EH (cell line): ENCODE measurements at places on chromosomes 2 and 18.

GRCh38 chr2:227241005-227241404, 76.6 kb downstream of the COL4A3 start:
- no peak for DNase-seq

- DNase-seq: no peak
Measured at GRCh38 chr2:2575181-2575577, 244.1 kb upstream of the MYT1L start.

DNA sequence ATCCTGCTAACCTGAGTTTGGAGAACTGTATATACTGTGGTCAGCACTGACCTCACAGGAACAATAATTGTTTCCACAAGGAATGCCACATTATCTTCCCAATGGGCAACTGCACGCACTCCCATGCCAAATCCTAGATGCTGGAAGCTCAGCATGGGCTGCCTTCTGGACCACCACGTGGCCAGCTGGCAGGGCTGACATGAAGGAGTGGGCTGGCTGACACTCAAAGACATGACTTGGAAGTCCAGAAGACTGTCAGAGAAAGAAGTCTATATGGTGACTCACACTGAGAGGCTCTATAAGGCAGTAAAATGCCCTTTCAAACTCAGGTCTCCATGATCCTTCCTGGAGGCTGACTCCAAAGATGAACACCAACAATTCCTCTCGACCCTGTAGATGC, 98.4 kb upstream of the RNF152 start:
- peak; percentile 81 for DNase-seq

DNA sequence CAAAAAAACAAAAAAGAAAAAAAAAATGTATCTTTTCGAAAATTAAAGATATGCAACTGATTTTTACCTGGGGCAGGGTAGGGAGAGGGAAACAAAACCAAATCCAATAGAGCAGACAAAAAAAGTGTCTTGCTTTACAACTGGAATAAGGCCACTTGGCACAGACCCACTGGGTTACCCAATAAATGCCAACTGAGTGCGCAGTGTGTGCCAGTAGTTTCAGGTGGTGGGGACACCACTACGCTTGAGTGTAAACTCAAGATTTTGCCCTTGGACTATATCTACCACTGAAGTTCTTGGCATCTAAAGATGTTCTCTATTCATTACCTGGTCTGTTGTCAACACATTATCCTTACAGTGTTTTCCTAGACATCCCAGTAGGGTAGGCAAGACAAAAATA, 16.3 kb downstream of the VPS4B start:
- no peak for DNase-seq

DNA sequence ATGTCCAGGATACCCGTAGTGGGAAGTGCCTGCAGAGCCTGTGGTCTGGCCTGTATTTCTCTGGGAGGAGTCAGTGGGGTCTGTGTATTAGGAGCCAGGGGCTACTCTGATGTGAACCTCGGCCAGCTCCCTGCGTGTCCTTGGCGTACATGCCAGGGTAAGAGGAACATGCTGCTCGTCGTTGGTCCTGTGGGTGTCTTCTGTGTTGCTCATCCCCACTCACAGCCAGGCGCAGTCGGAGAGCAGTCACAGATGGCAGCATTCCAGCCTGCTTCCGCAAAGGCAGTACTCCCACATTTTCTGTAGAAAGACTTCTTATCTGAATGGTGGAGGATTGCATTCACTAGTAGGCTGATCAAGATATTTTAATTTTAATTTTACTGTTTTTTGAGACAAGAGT, 84.9 kb downstream of the DGKD start:
- DNase-seq: no peak

DNA sequence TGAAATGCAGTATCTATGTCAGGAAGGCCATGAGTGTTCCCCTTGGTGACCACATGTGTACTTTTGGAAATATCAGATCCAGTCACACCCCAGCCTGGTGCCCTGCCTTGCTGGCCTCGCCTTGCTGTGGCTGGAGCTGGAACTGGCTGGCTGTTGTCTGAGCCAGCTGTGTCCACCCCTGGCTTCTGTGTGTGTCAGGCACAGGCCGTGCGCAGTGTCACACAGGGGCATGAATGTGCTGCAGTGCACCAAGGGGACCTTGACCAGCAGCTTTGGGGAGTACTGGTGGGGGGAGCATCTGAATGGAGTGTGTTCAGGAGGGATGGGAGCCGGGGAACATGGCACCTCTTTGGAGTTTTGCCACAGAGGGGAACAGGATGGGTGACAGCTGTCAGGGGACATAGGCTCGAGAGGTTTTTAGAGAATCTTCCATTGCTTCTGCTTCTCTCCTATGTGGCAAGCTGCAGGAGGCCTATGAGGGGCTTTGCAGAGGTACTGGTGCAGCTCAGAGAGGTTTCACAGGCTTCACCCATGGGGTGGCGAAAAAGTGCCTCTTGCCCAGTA, 44.7 kb upstream of the FAHD2A start:
- DNase-seq: no peak

DNA sequence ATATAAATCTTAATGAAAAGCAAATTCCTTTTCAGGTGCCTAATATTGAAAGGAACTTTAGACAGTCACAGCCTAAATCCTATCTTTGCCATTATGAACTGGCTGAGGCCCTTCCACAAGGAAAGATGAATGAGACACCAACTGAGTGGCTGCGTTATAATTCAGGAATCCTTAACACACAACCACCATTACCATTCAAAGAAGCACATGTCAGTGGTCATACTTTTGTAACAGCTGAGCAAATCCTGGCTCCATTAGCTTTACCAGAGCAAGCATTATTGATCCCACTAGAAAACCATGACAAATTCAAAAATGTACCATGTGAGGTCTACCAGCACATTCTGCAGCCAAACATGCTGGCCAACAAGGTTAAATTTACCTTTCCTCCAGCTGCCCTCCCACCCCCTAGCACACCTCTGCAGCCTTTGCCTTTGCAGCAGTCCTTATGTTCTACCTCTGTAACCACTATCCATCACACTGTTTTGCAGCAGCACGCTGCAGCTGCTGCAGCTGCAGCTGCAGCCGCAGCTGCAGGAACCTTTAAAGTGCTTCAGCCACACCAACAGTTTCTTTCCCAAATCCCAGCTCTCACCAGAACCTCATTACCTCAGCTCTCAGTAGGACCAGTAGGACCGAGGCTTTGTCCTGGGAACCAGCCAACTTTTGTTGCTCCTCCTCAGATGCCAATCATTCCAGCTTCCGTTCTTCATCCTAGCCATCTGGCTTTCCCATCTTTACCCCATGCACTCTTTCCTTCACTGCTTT, 340.1 kb downstream of the ZNF804A start:
- no peak for DNase-seq

- DNase-seq: peak; percentile 96
Measured at GRCh38 chr18:62030091-62030985, 137.5 kb upstream of the RNF152 start.

- no peak for DNase-seq
Measured at GRCh38 chr18:2843146-2843545, 3.7 kb upstream of the EMILIN2 start.

DNA sequence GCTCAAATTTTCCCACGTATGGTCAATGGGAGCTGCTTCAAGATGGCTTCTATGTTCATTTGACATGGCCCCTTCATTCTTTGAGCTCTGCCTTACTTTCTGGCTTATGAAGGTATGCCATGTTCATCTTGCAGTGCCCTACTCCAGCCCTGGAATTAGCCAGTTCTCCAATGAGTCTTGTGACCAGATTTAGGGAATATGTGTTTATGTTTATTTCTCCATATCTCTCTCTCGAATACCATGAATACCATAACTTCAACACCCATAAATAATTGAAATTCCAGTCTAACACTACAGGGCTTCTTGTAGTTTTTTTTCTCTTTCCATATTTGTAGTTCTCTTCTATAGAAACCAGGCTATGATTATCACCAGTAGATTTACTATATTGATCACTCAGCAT, 39.7 kb downstream of the EPB41L5 start:
- peak; percentile 45 for DNase-seq

DNA sequence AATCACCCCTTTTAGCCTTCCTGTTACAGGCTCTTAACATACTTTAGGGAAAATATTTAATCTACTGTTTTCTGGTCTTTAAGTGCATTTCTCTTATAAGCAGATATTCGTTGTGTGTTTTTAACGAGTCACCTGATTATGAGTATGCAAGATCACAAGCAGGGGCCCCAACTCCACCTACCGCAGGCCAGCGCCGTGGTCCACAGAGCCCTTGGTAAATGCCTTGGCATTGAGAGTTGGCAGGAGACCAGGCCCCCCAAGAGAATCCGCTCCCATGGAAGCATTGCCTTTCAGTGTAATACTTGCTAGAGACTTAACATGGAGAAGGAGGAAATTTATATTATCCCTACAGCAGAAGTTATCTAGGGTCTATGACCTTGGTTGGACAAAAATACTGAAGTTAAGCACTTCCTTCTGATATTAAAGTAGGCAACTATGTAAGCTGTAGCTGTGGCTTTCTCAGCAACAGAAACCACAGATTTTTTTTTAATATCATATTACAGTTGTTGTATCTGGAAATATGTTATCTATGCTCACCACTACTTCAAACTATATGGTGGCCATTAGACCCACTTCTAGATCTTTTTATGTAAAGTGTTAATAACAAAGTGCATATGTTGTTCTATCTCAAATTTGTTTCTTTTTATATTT, 241.8 kb upstream of the MGAT5 start:
- DNase-seq: peak; percentile 38

- no peak for DNase-seq
Measured at GRCh38 chr2:234292962-234293243, 204.0 kb downstream of the ARL4C start.

DNA sequence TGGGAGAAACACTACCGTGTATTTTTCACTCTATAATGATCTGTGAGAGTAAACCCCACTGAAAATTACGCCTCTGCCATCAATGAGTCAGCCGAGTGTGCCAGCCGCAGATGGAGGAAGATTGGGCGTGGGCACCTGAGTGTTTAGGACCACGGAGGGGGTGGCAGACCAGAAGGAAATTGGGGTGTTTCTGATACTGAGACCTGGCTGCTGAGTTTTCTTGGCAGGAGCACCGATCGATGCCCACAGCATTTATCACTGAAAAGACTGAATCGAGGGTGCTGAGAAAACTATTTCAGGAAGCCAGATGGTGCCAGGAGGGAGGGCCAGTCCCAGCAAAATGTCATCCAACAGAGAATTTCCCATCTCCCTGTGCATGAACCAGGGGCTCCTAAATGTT, 91.9 kb upstream of the TPO start:
- no peak for DNase-seq

GRCh38 chr2:199738727-199739412, 112.1 kb downstream of the FTCDNL1 start:
- DNase-seq: peak; percentile 73

DNA sequence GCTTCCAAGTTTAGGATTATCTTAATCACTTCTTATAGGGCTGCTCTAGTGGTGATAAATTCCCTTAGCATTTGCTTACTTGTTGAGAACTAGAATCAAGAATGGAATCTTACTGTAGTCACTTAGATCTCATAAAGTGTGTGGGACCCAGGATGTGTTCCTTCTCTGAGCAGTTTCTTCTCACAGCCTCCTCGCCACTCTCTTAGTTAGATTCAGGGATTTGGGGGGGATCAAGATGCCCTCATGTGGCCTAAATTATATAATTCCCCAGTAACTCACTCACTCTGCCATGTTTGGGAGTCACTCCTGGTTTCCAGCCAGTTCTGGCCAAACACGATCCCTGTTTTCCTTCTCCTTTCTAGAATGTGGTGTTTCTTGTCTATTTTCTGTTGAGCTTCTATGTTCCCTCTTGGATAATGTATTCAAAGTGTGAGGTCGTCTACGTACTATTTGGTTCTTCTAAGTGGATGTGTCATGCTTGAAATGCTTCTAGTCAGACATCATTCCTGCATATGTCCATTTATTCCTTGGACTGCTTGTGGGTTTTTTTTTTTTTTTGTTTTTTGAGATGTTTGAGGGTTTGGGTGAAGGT, 414.9 kb upstream of the SYT4 start:
- peak; percentile 69 for DNase-seq
